ENCODE measurements at places on chromosomes 13 and 19. TPM values are rescaled to one million over a fixed set of nuclear protein-coding genes. Genes with fewer than 3 reads are reported as not detected.

The NEK3 gene
- 9.1 TPM for total RNA-seq

The KRTDAP gene
- not detected for total RNA-seq

- DNase-seq, result no peak
These were observed 7.2 kb downstream of the SLITRK5 start for GRCh38 chr13:87678372-87678752.

DNA sequence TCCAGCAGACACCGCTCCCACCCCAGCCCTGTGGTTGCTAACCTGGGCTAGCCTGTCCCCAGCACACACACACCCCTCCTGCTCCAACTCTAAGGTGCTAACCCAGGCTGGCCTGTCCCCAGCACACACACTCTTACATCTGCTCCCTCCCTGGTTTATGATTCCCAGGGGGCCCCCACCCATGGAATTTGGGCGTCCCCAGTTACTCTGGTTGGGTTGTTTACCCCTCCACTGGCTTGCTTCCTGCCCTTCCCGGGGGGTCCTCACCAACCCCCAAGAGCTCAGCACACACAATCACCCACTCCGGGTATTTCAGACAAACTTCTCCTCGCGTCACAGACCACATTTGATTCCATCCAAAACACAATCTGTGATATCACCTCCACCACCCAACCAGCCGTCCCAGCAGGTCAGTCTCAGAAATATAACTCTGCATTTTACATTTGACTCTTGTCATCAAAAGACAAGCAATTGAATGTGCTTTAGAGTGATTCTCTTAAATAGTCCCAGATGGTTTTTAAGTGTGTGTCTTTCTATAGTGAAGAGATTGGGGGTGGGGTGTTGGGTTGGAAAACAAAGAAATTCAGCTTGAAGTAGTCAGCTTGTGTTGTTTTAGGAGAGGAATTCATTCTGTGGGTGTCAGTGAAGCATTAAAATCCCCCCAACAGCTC, 20.1 kb downstream of the COL4A2 start:
- no peak for DNase-seq

DNA sequence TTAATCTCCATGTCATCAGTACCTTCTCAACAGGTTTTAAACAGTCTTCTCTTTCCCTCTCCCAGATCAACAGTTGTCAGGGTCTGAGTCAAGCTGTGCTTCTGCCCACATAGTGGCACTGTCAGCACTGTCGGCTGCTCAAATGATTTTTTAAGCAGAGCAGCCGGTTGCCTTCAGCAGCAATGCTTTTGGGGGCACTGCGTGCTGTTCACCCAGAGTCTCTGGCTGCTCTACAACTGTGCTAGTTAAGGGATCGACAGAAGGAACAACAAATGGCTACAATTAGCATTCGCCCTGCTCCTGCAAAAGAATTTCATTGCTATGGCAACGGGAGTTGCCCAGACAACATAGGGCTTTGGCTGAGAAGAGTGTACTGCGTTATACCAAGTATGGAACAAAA, 412.9 kb downstream of the DIAPH3 start:
- DNase-seq, result peak; percentile 74
